ENCODE measurements at places on chromosomes 3 and 15.
A peak's percentile ranks its signal among the peaks of the same experiment; 100 is the strongest.

DNA sequence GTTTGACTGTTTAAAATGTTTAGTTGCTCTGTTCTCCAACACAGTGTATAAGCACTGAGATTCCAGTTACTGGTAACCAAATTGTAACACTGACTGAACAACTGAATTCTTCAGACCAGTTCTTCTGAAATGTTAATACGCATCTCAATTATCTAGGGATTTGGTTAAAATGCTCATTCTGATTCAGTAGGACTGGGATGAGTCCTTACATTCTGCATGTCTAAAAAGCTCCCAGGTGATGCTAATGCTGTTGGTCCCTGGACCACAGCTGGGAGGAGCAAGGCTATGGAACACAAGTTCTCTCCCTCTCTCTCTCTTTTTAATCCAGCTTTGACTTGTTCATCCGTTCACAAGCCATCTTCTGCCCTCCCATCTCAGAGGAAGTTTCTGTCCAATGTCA is 380.3 kb downstream of the MAGI1 start:
- no peak for DNase-seq

DNA sequence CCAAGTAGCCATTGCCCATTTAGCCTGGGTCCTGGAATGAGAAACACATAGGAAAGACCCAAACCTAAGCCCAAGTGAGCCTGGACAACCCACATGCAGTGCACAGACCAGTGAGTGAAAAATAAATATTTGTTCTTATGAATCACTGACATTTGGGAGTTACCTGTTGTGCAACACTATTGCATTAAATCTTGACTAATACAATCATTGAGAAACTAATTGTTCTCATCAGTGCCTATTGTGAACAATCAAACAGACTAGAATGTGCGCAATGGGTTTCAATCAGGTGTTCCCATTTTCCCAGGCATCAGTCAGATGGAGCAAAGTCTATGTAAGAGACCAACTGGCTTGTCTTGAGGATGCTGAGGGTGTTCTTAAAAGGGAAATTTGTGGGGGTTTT is 54.7 kb upstream of the CNOT10 start:
- DNase-seq: peak; percentile 12

DNA sequence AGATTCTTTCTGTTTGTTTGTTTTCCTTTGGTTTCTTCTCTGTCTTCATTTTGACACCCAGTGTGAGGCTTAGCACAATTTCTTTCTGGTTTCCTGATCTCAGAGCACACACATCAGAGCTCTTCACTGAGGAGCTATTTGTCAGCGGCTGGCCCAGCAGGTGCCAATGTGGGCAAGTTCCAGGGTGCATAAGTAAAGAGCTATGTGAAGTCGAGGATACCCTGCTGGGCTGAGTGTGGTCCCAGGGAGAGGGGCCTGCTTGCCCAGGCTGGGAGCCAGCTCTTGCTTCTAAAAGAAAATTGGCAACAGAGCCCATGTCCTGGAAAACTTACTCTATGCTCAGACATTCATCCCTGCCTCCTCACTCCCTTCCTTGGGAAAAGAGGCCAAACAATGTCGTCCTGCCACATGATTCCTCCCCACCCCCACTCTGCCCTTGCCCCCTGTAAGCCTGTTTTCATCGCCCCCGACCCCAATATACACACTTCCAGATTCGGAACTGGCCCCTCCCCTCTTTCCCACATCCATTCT is 101.2 kb downstream of the ST8SIA2 start:
- no peak for DNase-seq

DNA sequence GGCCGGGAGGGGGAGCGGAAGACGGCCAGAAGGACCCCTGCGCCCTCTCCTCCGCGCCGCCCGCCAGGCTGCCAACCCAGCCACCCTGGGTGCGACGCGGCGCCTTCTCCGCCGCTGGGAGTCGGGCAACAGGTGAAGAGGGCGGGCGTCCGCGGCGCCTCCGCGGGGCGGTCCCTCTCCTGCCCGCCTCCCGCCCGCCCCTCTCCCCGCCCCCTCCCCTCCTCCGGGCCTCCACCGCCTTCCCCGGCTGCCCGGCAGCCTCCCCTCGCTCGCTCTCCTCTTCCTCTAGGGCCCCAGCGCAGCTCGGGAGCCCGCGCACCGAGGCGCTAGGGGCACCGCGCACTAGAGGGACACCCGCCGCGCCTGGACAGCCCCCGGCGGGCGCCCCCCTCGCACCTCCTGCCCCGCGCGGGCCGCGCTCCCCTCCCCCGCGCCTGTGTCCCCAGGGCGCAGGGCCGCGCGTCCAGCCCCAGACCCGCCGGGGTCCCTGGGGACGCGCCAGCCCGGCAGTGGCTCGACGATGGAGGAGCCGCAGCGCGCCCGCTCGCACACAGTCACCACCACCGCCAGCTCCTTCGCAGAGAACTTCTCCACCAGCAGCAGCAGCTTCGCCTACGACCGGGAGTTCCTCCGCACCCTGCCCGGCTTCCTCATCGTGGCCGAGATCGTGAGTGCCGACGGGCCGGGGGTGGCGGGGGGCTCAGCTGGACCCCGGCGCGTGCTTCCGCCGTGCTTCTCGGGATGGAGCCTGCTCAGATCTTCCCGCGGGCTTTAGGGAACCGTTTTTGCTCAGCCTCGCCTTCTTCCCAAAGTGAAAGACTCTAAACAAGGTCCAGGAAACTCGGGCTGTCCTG is at the start of gene CMTM8:
Gene CMTM8 (plus strand): TSS at position 228 of the 854 bp plus-strand sequence. CDS start 293 bp downstream, at position 521.
- peak; percentile 9 for DNase-seq

GRCh38 chr3:16359331-16359730 is 94.3 kb downstream of the OXNAD1 start:
- no peak for DNase-seq

GRCh38 chr3:161969867-161970266 is 473.3 kb downstream of the OTOL1 start:
- DNase-seq: peak; percentile 8

Data from AG10803 (cell line).